ENCODE measurements at places on chromosomes 16 and 17. TPM values are rescaled to one million over a fixed set of nuclear protein-coding genes. Genes with fewer than 3 reads are reported as not detected.

DNA sequence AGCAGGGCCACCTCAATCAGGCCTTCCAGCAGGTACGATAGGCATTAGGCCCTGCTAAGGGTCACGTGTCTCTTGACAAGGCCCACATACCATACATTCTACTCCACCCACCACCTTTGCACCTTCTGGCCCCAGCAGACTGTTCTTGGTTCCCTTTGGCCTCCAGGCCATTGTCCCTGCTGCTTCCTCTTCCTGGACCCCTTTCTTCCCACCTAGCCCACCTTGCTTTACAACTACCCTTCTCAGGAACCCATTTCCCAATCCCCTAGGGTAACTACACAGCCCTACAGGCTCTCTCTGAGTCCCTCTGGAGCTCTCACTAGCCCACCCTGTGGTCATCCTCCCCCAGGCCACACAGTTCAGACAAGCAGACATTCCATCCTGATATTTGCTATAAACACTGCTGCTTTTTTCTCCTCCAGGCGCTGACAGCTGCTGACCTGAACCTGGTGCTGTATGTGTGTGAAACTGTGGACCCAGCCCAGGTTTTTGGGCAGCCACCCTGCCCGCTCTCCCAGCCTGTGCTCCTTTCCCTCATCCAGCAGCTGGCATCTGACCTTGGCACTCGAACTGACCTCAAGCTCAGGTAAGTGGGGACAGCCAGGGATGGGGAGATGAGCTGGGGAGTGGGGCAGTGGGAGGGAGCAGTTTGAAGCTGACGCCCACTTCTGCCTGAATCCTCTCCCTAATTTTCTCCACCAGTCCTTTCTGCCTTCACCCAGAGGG lies 1.4 kb upstream of the NRN1L start:
- DNase-seq, result no peak

GRCh38 chr17:34199932-34200534 lies 55.1 kb upstream of the CCL2 start:
- peak; percentile 94 for DNase-seq

DNA sequence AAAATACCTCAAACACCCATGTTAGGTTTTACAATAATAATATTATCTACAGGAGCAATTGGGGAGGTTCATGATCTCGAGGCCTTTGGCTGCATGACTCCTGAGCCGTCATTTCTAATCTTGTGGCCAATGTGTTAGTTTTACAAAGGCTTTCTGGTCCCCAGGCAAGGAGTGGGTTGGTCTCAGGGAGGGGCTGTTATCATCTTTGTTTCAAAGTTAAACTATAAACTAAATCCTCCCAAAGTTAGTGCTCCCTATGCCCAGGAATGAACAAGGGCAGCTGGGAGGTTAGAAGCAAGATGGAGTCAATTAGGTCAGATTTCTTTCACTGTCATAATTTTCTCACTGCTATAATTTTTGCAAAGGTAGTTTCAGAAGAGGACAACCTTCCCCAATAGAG lies 9.1 kb upstream of the CCL5 start:
- DNase-seq, result no peak

- DNase-seq, result peak; percentile 91
Observed at GRCh38 chr16:53549970-53550690, 47.1 kb upstream of the AKTIP start.

The SLC5A10 gene
- 1.0 TPM for total RNA-seq

All from lower leg skin (tissue), 4 donors.